ENCODE measurements at places on chromosomes 7 and 10.

- DNase-seq: no peak
These were observed 3.6 kb upstream of the EXOC6 start for GRCh38 chr10:92844746-92845145.

DNA sequence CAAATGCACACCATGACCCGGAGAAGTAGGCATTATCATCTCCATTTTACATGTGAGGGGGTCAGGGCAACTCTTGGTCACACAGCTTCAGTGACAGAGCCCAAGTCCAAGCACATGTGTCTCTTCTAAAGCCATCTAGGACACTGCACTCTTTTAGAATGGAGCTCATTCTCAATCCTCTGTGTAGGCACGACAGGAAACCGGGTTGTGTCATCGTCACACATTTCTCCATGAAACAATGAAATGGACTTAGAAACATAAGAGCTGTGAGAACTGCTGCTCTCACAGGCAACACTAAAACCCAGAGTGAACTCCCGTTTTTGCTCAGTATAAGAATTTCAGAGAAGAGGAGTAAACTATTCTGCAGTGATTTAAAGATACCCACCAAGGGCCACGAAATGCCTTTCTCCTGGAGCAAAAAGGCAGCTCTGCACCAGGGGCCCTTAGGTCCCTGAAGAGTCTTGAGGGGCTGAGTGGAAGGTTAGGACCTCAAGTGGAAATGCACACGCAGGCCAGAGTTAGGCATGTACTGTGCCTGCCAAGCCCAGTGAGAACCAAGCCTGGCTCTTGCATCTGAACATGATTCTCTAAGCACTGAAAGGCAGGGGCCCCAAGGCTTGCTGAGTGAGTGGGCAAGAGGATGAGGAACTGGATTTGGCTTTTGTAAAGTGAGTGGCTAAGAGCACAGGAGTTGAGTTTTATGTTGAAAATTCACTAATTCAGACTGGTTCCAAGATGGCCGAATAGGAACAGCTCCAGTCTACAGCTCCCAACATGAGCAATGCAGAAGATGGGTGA, 13.3 kb downstream of the ALOX5 start:
- no peak for DNase-seq

DNA sequence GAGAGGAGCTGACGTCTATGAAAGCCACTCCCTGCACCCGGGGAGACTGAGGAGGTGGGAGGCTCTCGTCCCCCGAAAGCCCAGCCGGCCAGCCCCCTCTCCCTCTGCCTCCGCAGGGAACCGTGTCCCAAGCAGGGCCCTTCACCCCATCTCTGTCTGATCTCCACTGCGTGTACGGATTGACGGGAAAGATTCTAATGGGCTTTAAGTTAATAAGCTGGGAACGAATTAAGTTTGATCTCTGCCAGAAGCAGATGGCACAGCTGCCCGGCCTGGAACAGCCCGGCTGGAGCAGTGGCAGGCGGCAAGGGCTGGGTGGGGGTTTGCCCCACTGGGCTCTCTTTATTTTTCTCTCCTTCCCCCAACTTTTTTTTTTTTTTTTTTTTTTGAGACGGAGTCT, 6.1 kb upstream of the SLC29A4 start:
- no peak for DNase-seq

DNA sequence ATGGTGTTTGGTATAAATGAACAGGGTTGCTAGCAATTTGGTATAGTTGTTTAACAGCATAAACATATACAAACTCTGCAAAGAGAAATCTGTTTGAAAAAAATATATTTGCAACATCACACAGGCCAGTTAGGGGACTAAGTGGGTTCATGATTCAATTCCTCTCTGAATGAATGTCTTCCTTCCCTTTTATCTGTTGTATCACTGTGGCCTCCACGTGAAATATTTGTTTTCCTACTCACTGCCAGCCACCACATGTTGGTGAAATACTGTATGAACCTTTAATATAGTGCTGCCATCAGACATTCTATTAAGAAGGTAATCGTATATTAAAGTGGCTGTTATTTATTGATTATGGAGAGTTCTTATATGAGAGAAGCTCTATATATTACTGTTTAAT, 157.0 kb downstream of the ARID5B start:
- DNase-seq: no peak

- no peak for DNase-seq
These were observed 182.0 kb upstream of the GHITM start for GRCh38 chr10:83957168-83957947.

- peak; percentile 61 for DNase-seq
These were observed 4.0 kb upstream of the RBM28 start for GRCh38 chr7:128347647-128348097.

DNA sequence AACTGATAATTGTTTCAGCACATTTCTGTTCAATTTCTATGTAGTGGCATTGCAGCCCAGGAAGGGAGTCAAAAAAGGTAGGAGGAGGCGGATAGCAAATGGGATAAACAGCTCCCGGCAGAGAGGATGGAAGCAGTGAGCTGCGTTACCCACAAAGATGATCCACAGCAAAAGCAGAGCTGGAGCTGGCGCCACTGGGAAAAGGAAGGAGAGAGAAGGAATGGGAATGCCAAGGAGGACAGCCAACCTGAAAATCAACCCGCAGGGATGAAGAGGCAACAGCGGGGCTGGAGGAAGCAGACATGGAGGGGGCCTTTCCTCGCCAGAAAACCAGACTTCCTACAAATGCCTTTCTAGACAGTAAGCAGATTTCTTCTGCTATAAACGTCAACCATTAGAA, 82.7 kb upstream of the ADAM12 start:
- no peak for DNase-seq

GRCh38 chr7:80859272-80859970, 59.4 kb downstream of the SEMA3C start:
- DNase-seq: no peak

- no peak for DNase-seq
These were observed 35.4 kb upstream of the HPS1 start for GRCh38 chr10:98482096-98482495.

GRCh38 chr10:97607095-97607636, 17.6 kb downstream of the C10orf62 start:
- no peak for DNase-seq

- DNase-seq: no peak
These were observed 192.2 kb upstream of the SVIL start for GRCh38 chr10:29826801-29827450.

DNA sequence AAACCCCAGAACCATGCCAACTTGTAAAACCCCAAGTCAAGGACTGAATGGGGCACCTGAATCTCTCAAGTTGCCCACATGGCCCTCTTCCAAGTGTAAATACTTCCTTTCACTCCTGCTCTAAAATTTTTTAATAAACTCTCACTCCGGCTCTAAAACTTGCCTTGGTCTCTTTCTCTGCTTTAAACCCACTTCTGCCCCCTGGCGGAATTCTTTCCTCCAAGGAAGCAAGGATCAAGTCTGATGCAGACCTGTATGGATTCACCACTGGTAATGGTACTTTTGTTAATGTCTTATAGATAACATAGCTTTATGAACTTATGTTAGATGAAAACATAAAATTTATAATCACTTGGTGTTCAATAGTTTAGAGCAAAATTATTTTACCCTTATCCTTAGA, 33.8 kb downstream of the SLC16A9 start:
- DNase-seq: no peak

DNA sequence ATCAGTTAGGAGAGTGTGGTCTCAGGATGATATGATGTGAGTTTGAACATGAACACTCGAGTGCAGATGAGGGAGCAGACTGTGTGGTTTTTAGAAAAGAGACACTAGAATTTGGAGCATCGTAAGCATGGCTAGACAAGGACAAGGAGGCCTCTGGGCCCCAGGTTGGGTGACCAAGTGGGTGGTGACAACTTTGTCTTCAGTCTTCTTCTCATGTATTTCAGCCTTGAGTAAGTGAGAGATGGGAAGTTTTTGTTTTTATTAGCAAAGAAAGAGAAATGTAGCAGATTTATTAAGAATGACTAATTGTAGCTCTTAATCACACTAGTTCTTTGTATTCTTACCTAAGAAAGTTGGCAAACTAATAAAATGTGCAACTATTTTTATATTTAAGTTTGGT, 16.3 kb downstream of the TES start:
- no peak for DNase-seq

DNA sequence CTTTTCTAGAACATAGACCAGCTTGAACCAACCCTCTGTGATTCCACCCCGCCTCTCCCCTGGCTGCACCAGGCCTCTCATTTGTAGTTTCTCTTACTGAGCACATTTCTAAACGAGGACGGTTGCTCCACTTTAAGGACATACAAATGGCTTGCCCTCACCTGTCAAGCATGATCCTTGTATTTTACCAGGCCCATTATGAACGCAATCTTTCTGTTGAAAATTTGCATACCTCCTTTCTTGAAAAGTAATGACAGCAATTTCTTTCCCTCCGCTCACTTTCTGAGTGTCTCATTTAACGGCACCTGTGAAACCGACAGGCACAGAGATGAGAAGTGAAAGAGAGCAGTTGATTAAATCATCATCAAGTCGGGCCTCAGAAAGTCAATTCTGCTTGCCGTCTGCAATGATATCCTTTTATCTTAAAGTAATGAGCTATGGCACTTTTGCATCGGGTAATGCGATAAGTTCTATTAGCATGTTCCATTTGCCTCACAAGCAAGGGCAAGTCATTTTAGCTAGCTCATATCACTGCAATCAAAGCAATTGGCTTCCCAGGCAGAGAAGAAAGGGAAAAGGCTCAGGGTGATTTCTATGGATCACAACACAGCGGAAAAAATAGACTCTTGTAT, 705.6 kb upstream of the GALNT17 start:
- no peak for DNase-seq

DNA sequence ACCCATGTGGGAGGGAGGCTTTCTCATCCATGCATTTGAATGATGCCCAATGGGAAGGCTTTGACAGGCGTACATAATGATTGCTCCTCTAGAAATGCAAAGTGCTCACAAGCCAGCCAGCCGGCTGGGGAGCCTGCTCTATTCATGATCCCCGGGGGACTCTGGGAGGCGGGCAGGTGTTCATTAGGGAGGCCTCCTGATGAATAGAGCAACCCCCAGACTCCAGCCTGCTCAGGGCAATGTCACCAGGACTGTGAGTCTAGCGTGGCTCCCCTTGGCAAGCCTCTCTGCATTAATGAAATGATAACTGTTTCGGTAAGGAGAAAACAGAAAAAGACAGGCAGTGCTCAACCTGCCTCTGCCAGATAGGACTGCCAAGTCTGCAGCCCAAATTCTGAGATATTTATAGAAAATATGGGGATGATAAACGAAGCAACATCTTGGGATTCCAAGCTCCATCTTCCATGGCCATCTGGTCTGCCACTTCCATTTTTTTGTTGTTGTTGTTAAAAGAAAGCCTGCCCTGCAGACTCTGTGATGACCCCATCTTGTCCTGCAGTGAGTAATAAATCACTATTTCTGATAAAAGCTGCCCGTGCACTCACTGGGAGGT, 236.4 kb downstream of the PRPF18 start:
- peak; percentile 60 for DNase-seq

GRCh38 chr10:129277084-129277483, 190.0 kb upstream of the MGMT start:
- DNase-seq: no peak

DNA sequence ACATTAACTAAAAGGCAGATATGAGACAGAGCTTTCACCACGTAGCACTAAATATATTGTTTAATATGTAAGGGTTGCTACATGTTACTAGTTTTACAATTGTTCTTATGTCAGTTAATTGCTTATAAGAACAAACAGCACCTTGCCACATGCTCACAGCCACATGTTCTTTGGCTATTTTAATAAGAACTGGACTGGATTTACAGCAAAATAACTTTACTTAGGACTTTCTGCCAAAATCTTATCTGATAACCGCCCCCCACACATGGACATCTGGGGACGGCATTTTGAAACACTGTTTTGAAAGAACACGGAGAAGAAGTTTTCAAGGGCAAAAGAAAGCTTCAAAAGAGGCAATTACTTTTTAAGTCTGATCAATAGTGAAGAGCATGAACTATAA, 45.3 kb downstream of the JAZF1 start:
- no peak for DNase-seq

- DNase-seq: no peak
These were observed 115.6 kb downstream of the CDH23 start for GRCh38 chr10:71512312-71512711.

GRCh38 chr7:55485501-55486191, 86.7 kb downstream of the VOPP1 start:
- no peak for DNase-seq

DNA sequence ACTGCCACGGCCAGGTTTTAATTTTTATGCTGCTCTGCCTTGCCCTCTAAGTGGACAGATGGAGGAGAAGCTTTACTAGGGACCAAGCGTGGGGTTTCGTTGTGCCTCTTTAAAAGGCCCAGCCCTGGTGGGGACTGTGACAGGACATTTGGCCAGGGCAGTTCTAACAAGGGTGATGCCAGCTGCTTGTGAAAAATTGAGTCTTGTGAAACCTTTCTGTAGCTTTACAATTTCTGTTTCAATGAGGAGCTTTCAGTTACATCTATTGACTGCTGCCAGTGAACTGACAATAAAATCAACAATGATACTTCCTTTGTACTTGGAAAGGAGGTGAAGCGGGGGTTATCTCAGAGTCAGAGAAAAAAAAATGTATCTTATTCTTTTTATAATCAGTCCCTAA, 233.1 kb upstream of the CSTF2T start:
- no peak for DNase-seq
